CD4-positive, alpha-beta T cell treated with Interleukin-17A for 1 hour (primary cell): ENCODE measurements at places on chromosomes 6 and 20.

DNA sequence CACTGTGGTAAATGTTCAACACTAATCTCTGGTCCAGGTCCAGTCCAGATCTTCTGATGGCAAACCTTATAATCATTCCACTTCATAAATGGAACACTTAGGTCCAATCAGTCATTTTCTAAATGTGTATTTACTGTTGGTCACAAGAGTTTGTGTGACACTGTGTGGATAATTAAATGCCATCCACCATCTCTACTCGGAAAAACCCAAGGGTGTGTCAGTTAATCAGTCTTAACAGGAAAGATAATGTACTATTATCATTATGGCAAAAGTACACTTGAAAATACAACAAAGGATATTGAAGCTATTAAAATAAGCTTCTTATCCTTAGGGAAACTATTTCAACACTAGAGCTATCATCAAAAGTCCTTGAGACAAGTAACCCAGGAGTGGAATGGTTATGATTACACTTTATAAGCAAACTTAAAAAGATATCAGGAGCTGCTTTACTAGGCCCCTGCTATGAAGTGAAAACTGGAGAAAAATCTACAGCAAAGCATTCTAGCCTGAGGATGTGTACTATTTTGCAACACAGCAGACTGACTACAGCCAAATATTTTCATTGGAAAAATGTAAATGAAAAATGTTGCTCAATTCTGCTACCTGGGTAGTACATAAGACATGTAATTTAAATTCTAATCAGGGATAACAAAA is 227.9 kb downstream of the LAMA2 start:
- DNase-seq = no peak

- no peak for DNase-seq
Measured at GRCh38 chr6:169112483-169113320, 140.9 kb downstream of the THBS2 start.

DNA sequence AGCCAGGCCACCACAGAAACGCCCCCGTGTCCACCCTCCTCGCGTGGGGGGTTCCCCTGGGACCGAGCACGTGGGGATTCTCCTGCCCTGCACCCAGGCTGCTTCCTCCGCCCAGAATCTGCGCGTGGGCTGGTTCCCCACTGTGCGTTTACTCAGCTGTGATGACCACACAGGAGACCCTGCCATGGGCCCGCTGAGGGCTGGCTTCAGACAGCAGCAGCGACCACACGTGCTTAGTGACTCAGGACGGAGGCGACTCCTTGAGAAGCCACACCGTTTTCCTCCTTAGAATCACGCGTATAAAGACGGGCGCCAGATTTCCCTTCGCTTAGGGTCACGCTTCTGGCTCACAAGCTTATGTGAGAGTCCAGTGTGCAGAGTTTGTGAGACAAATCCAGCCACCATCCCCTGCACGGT is 63.9 kb upstream of the PDE10A start:
- DNase-seq = no peak

DNA sequence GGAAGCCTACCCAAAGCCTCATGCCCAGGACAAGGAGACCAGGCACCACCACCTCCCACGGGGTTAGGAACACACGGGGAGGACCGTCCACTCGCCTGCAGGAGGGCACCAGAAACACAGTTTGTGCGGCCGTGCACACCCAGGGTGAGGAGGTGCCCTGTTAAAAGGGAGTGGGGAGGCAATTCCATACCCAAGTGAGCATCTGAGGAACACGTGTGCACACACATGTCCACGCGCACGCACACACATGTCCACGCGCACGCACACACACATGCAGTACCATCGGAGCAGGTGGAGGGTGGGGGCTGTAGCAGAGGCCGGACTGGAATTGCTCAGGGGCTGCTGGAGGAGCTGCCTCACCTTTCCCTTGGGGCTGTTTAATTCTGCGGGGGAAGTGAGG is 259.4 kb downstream of the TAF4 start:
- no peak for DNase-seq

DNA sequence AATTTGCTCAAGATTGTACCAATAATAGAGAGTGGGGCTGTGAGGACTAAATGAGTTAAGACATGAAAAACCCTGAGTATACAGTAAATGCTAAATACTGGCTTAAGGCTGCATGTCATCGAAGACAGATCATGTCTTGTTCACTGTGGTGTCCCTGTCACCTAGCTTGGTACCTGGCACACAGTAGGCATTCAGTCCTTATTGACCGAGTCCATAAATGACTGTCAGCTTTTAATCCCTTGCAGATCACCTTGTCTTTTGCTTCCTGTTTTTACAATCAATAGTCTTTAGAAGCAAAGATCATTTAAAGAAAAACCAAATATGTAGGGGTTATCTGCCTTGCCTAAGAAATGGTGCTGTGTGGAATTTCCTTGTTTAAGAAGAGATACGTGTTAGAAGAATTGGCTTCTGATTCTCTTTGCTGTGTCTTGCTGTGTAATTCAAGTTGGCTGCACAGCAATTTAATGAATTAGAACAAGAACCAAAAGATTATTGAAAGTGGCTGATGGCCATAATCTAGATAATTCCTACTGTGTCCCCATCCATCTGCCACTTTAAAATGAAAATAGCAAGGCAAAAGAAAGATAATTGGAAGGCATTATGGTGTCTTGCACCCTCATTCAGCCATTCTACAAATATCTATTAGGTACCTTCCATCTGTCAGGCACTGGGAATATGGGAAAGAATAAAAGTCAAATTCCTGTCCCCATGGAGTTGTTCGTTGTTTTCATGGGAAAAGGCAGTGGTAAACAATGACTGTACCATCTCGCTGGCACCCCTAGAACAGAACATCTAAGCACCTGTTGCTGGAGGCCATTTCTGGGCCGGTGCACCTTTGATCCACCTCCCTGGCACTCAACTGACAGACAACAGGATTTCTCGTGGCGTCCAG is 12.4 kb upstream of the MAPK13 start:
- DNase-seq = no peak

DNA sequence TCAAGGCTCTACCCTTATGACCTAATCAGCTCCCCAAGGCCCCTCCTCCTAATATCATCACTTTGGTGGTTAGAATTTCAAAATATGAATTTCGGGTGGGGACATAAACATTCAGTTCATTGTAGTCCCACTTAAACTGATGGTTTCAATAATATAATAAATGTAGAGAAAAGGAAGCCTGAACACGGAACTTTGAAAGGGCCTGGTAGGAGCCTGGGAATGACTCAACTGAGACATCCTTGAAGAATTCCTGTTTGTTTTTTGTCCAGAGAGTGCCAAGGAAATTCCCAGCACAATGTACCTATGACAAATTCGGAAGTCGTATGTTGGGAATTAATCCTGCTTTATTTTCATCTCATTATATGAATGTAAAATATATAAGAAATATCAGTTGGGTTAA is 457.9 kb downstream of the PLCB1 start:
- DNase-seq = no peak

GRCh38 chr6:32406857-32407256 is at the start of gene BTNL2:
TSS of gene BTNL2 (minus strand) at chr6:32407181. CDS start at chr6:32407123, 58 bp downstream.
- DNase-seq = no peak

GRCh38 chr20:1775117-1775516 is 117.5 kb upstream of the SIRPG start:
- no peak for DNase-seq

DNA sequence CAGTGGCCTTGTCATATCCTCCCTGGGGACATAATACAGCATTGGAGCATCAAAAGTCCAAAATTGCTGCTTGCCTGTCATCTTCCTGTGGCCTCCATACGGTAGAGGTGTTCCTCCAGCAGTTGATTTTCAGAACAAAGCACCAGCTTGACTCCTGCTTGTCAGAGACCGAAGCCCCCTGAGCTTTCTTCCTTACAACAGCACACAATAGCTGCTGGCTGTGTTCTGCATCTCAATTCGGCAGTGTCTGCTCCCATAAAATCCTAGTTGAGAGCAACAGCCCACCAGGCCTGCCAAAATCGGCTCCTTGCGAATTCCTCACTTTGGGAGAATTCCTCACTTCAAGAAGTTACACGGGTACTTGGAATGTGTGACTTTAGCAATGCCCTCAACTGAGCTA is 372.9 kb downstream of the SAMD5 start:
- no peak for DNase-seq

- no peak for DNase-seq
Measured at GRCh38 chr6:107075951-107076381, 39.3 kb downstream of the BEND3 start.

GRCh38 chr6:90922325-90922724 is 335.5 kb upstream of the MAP3K7 start:
- no peak for DNase-seq

- no peak for DNase-seq
Measured at GRCh38 chr6:143838395-143838794, 4.7 kb upstream of the LTV1 start.

DNA sequence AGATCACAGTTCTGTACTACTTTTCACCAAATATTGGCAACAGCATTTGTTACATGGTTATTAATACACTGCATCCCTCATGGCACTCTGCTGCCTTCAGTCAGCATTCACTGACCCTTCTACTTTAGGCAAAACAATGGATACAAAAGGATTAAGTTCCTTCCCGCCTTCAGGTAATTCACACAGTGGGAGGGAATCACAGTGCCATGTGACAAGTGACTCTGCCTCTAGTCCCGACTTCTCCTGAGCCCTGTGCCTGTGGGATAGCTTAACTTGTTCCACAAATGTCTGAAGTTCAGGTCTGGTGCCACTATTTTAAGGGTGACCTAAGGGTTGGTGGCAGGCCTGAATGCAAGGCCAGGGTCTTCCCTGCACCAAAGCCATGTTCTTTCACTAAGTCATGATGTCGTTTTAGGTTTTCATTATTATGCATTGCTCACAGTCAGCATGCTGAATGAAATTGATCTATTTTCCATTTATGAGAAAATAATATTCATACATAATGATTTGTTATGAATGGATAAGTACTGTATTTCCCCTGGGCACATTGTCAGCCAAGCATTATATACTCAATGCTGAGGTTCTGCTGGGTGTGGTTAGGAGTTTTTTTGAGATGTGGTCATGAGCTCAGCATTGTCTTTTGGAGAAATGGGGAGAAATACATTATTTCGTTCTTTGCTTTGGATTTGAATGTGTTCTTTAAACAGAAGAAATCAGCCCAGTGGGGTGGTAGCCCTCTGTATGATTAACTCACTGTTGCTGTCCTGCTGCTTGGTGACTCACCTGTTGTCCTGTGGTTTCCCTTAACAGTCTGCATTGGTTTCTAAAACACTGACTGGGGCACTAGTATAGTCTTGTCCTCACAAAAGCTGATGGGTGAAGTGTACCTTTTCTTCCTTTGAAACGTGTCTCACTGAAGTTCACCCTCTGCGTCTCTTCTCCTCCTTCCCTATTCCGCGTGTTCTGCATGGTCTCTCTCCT is 66.4 kb downstream of the AFDN start:
- DNase-seq = no peak

DNA sequence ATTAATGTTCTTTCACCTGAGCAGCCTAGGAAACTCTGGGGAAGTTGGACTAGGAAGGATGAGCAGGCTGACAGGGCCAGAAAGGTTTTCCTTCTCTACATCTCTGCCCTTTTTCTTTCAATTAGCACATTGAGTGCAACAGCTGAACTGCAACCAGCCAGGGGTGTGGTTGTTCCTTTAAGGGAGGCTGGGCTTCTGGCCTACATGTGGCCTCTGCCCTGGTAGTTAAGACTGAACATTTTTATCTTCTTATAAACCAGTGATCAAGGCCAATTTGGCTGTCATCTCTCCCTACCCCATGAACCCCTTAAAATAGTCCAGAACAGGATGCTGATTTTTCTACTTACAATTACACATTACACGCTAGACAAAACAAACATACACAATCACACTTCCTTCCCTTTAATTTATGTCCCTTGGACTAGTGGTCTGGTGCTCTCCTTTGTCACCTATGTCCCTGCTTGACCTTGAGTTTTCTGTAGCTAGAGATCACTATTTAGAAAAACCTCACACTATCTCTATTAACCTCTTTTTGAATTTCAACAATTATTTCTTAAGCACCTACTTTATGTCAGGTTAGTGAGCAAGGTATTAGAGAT is 60.3 kb downstream of the RNF217 start:
- no peak for DNase-seq

DNA sequence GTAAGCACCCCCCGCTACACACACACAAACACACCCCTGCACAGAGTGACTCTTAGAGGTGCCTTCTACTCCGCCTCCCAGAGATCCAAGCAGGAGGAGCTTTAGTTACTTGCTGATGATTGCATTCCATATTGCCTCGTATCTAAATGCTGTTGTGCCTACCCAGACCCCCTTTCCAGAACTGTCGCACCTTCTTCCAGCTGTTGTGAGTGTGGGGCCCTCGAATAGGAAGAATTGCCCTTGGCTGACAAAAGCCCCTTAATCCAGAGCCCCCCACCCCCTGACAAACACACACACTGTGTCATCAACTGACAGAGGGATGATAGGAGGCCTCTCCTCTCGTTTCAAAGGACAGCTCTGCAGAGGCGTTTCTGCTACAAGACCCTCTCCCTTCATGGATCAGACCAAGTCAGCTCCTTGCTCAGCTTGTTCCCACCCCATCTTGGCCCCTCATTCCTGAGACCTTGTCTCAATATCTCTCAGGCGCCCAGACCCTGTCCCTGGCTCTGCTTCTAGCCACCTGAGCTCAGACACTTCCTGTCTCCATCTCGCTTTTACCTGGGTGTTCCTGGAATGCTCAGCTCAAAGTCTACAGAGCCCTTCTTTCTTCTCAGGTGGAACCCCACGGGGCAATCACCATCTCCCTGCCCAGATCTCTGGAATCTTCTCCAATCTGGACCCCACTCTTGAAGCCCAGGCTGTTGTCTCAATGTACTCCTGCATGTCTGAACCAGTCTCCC is 4.0 kb upstream of the VSX1 start:
- DNase-seq = no peak

DNA sequence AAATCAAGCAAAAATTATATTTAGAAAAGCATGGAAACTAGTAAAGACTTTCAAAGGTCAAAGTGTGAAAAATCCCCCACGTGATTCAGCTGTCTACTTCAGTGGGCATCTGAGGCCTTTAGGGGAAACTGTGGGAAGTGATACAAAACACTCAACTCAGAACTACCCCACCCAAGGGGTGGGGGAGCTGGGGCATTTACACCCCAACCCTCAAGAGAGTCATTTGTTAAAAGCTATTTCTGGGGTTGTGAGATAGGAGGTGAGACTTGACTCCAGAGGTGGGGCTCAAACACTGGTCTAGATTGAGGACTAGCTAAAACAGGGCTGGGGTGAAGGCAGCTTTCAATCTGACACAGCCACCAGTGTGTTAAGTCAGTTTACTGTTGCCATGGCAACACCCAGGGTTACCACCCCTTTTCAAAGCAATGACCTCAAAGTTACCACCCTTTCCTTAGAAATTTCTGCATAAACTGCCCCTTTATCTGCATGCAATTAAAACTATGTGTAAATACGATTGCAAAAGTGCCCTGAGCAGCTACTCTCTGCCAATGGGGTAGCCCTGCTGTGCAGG is 9.9 kb upstream of the GTSF1L start:
- DNase-seq = peak; percentile 30

- no peak for DNase-seq
Measured at GRCh38 chr6:147821295-147821897, 312.9 kb downstream of the SAMD5 start.

DNA sequence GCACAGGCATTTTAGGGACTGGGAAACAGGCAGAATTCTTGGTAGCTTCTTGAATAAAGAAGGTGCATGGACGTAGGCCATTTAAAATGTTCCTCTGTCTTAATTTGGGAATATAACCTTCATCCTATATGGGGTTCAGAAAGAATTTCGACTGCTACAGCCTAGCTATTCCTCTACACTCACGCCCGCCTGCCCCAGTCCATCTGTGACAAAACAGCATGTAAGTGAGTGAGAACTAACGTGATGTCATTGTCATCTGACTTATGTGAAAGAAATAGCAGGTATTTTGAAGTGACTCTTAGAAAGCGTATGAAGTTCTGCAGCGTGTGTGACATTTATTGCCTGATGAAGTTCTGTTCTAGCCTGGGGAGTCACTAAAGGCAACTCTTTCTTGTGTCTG is 52.2 kb upstream of the SLC22A1 start:
- no peak for DNase-seq
